ENCODE measurements at places on chromosomes 12 and 14.
A peak's percentile ranks its signal among the peaks of the same experiment; 100 is the strongest.

GRCh38 chr14:23153851-23154796 lies 29.3 kb downstream of the SLC7A8 start:
- DNase-seq, result peak; percentile 83

- no peak for DNase-seq
Measured at GRCh38 chr12:5444520-5444919, 12.6 kb downstream of the NTF3 start.

DNA sequence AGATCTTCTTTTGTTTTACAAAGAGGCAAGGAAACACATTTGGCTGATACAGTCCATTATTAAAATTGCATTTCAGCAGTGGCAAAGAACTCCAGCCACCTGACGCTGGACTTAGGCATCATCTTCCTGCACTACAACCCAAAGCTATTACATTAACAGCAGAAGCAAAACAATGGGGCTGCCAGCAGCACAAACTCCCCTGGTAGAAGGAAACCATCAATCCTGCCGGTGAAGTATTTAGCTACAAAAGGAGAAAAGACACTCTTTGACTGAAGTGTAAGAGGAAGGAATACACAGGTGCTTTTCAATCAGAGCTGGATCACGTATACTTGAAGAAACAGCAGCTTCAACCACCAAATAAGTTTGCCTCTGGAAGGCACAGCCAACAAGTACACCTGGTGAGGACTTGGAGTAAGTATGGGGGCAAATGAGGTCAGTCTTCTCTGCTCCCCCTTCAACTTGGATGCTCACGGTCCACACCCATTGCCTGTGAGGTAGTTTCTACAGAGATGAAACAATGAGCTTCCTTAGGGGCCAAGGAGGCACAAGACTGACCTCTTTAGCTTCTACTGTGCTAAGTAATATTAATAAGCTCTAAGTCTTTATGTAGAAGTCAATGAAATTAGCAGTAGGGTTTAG lies 125.9 kb upstream of the FOXN3 start:
- no peak for DNase-seq

GRCh38 chr14:32457213-32457920 lies 128.3 kb downstream of the AKAP6 start:
- DNase-seq, result no peak

DNA sequence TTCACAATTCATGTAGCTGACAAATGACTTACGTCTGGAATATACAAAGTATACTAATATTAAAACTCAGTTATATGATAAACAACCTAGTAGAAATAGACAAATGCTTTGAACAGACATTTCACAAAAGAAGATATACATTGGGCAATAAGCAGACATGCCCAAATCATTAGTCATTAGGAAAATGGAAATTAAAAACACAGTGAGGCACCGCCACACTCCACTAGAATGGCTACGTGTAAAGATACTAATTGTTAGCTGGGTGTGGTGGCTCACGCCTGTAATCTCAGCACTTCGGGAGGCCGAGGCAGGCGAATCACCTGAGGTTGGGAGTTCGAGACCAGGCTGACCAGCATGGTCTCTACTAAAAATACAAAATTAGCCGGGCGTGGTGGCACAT lies 248.9 kb upstream of the TMEM132C start:
- no peak for DNase-seq

- DNase-seq, result no peak
Measured at GRCh38 chr12:98127336-98127679, 388.1 kb upstream of the TMPO start.

GRCh38 chr12:27667540-27667939 lies 28.7 kb upstream of the REP15 start:
- no peak for DNase-seq

- peak; percentile 80 for DNase-seq
Measured at GRCh38 chr12:84874125-84874824, 38.3 kb downstream of the SLC6A15 start.

- no peak for DNase-seq
Measured at GRCh38 chr14:95133282-95133681, 24.0 kb downstream of the DICER1 start.

DNA sequence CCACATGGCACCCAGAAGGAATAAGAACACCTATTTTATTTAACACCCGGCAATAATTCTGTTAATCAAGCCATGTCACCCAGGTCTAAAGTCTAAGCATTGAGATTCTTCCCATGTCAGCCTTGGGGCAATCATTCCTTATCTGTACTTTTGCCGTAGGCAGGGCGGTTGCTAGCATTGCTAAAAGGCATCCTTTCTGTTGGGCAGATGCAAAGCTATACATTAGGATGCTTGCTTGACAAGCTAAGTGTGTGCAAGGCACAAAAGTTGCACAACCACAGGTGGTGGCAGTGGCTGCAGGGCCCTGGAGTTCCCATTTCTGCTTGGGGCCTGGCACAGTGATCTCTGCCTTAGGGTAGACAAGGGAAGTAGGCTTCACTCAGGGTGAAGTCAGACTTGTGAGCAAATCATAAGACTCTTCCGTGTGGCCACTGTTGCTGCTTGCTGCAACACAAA lies 12.5 kb upstream of the GALNT6 start:
- no peak for DNase-seq

GRCh38 chr12:99146730-99147129 lies 500.8 kb upstream of the GARIN6 start:
- DNase-seq, result peak; percentile 35

- DNase-seq, result no peak
Measured at GRCh38 chr14:78618368-78618767, 448.2 kb downstream of the NRXN3 start.

DNA sequence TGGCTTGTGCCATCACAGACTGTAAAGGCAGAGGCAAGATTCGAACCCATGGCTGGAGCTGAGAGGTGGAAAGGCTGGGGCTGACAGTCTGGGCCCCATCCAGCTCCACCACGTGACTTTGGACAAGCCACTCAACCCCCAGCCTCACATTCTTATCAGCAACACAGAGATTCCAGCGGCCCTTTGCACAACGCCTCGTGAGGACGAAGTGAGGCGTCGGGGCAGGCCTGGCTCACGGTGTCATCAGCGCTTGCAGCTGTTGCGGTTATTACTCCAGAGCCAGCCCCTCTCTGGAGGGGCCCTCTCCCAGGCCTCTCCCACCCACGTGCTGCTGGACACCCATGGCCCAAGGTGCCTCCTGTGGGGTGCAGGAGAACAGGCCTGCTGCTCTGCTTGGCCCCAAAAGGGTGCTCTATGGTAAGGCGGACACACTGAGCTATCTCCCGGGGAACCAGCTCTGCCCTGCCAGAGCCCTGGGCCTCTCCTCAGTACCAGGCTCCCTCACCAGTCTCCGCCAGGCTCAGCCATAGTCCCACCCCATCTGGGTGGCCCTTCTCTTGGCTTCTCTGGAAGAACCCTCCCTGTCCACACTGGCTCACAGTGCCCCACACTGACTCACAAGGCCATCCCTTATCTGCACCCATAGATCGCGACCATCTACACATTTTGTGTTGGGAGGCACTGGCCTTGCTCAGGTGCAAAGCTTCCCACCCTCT lies 21.1 kb downstream of the CHGA start:
- no peak for DNase-seq

DNA sequence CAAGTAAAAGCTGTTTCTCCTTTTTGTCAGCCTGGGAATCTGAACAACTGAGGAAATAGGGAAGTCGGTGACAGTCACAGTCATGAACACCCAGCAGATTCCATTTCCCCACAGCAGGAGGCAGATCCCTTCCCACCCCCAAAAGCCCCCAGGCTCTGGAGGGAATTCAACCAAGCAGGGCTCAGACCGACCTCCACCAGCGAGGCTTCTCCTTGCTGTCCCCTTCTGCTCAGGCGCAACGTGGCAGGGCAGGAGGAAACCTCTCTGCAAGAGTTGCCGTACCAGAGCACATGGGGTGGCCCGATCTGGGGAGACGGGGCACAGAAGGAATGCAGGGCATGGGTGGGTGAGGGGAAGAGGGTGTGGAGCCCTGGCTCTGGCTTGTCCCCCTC lies 319 bp downstream of the GALNT6 start:
- peak; percentile 78 for DNase-seq

DNA sequence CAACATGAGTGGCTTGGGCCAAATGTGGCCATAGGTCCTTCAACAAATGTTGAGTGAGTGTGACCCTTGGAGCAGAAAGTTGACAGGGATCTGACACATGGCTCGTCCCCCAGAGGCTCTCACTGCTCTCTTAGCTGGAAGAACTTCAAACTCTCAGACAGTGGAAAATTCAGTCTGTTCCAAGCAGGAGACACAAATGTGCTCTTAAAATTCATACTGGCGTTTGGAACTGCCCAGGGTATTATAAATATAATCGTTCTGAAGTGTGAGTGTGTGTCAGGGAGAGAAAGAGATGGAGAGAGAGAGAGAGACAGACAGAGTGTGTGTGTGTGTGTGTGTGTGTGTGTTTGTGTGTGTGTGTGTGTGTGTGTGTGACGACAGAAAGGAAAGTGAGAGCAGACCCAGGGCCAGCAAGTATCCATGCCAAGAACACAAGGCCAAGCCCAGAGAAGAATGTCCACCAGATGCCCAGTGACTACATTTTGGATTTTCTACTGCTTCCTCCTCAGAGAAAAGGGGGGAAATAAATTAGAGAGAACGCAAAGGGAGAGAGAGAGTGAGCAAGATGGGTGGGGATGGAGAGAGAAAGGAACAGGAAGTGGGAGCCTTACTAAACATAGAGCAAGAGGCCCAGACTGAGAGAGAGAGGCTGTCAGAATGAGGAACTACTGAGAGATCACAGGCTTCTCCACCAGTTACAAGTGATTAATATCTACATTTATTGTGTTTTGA lies 193.6 kb upstream of the NUDT4 start:
- peak; percentile 94 for DNase-seq

DNA sequence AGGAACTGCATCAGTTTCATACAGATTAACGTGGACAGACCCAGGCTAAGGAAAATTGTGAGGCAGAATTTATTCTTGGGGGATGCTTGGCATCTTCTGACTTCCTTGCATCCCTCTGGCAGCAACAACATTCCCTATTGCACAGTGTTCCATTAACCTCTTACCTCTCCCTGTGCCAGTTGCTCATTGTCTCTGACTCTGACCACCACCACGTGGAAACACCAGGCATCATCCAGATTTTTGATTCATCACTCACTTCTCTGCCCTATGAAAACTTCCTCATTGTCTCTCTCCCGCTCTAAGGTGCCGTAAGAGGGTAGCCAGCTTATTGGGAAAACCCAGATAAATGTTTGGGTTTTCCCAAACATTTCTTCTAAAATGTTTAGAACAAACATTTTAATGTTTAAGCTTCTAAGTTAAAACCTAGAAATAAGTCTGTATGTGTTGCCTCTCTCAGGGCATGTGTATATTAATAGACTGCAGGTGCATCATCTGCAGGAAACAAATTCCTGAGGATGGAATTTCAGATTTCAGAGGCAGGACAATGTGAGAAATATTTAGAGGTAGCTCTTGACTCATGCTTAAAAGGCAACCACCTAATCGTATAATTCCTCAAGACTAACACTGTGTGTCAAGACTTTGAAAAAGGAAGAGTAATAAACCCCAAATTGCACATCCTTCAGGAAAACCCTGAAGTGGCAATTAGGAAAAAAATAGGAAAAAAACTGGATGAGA lies 64.5 kb upstream of the SLC35F4 start:
- no peak for DNase-seq

DNA sequence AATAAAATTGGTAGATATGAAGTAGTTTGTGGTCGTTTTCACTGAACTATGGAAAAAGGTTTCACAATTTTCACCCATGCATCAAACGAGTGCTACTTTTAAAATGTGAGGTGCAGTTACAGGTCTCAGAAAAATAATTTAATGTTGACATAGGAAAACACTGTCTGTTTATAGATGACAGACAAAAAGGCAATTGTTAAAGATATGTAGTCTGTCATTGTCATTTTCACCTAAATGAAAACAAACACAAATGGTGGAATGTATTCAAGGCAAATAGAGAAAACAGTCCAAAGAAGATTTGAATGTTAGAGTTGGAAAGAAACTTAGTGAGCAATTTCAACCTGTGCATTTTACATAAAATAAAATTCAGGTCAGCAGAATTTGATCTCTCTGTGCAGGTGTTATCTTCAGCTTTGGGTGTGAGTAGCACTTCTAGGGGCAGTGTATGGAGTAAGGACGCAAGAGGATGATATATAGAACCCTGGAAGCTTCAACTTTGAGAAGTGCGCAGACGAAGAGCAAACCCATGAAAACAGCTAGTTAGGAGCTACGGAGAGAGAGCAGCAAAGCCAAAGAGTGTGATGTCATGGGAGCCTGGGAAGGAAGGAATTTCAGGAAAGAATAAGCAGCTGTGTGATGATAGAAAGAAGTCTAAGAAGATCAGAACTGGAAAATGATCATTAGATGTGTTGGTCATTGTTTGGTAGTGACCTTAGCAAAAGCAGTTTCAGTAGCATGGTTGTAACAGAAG lies 6.2 kb downstream of the RERG start:
- no peak for DNase-seq

GRCh38 chr14:103014466-103015228 lies 42.7 kb downstream of the CDC42BPB start:
- peak; percentile 1 for DNase-seq

- DNase-seq, result no peak
Measured at GRCh38 chr14:100329233-100330006, 6.3 kb downstream of the SLC25A47 start.

GRCh38 chr12:123163227-123163626 lies 12.3 kb upstream of the PITPNM2 start:
- no peak for DNase-seq

- DNase-seq, result peak; percentile 100
Measured at GRCh38 chr12:6851921-6852650, at the start of gene USP5. TSS of gene USP5 (plus strand) at chr12:6852150. CDS start at chr12:6852180, 30 bp downstream.

- DNase-seq, result no peak
Measured at GRCh38 chr12:2402073-2402579, 349.3 kb downstream of the CACNA1C start.

- no peak for DNase-seq
Measured at GRCh38 chr12:113056631-113057488, at the start of gene DTX1. TSS of gene DTX1 (plus strand) at chr12:113056730. CDS start at chr12:113058193, 1,463 bp downstream.

- DNase-seq, result no peak
Measured at GRCh38 chr14:37328673-37329072, 130.9 kb downstream of the MIPOL1 start.

- DNase-seq, result no peak
Measured at GRCh38 chr14:23028799-23029198, 5.9 kb downstream of the PSMB5 start.

- DNase-seq, result no peak
Measured at GRCh38 chr12:4820971-4821370, 88.7 kb upstream of the KCNA1 start.

DNA sequence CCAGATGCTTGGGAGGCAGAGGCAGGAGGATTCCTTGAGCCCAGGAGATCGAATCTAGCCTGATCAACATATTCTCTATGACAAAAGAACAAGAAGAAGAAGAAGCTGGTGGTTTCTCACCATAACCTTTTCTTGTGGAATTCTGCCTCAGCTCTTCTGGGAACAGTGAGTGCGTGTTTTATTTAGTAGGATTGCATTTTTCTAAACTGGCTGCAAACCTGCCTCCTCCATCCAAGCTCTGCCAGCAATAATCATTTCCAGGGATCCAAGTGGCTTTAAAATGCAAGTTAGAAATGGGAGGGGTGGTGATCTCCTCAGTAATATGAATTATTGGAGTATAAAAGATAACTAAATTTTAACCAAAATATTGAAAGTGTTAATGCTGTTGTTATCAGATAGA lies 46.1 kb upstream of the MMP17 start:
- DNase-seq, result no peak

- no peak for DNase-seq
Measured at GRCh38 chr12:101767537-101767936, 28.3 kb upstream of the SYCP3 start.

GRCh38 chr12:88726806-88727720 lies 146.8 kb upstream of the KITLG start:
- no peak for DNase-seq

- DNase-seq, result no peak
Measured at GRCh38 chr14:103225476-103225875, 102.2 kb downstream of the TNFAIP2 start.

All from OCI-M1 (cell line).